ENCODE measurements at places on chromosomes 12 and 14. TPM values are rescaled to one million over a fixed set of nuclear protein-coding genes. Genes with fewer than 3 reads are reported as not detected.

LARP4 gene
- total RNA-seq = 81.2 TPM

KRT8 gene
- total RNA-seq = 0.54 TPM

CDC42BPB gene
- 57.4 TPM for total RNA-seq

ANP32D gene
- not detected for total RNA-seq

LRRIQ1 gene
- total RNA-seq = 0.08 TPM

C12orf76 gene
- 7.5 TPM for total RNA-seq

PZP gene
- 0.25 TPM for total RNA-seq

COX8C gene
- not detected for total RNA-seq

CHPT1 gene
- total RNA-seq = 17.9 TPM

TEDC1 gene
- 1.3 TPM for total RNA-seq

B4GALNT3 gene
- total RNA-seq = 1.2 TPM

HOXC5 gene
- total RNA-seq = 3.3 TPM

OR6S1 gene
- not detected for total RNA-seq

TEX52 gene
- not detected for total RNA-seq

PLEKHG7 gene
- not detected for total RNA-seq

KRT78 gene
- total RNA-seq = not detected

SERPINA10 gene
- total RNA-seq = not detected

PRDM4 gene
- 14.8 TPM for total RNA-seq

NFATC4 gene
- 5.1 TPM for total RNA-seq

FAIM2 gene
- total RNA-seq = not detected

TAS2R50 gene
- total RNA-seq = not detected

ZFHX2 gene
- total RNA-seq = 0.39 TPM

PRMT5 gene
- total RNA-seq = 72.1 TPM

HNRNPA1 gene
- 419 TPM for total RNA-seq

MGST1 gene
- 12.2 TPM for total RNA-seq

TUBA1B gene
- 257 TPM for total RNA-seq

DPPA3 gene
- not detected for total RNA-seq

TECPR2 gene
- total RNA-seq = 16.4 TPM

GALNT9 gene
- not detected for total RNA-seq

SLCO1B3 gene
- not detected for total RNA-seq

FOXM1 gene
- total RNA-seq = 0.15 TPM

MMP19 gene
- 1.5 TPM for total RNA-seq

FMNL3 gene
- total RNA-seq = 5.5 TPM

FGD6 gene
- total RNA-seq = 5.9 TPM

FAM186B gene
- total RNA-seq = 0.44 TPM

INSM2 gene
- total RNA-seq = not detected

CLEC7A gene
- 1.0 TPM for total RNA-seq

LPAR5 gene
- 0.30 TPM for total RNA-seq

SOAT2 gene
- total RNA-seq = not detected

MORN3 gene
- total RNA-seq = not detected
